Stimulated activated CD4-positive, alpha-beta T cell treated with anti-CD3 and anti-CD28 coated beads, Interleukin-4, amount 100 ng/mL, for 4 hours (primary cell): ENCODE measurements at places on chromosomes 4 and X.

DNA sequence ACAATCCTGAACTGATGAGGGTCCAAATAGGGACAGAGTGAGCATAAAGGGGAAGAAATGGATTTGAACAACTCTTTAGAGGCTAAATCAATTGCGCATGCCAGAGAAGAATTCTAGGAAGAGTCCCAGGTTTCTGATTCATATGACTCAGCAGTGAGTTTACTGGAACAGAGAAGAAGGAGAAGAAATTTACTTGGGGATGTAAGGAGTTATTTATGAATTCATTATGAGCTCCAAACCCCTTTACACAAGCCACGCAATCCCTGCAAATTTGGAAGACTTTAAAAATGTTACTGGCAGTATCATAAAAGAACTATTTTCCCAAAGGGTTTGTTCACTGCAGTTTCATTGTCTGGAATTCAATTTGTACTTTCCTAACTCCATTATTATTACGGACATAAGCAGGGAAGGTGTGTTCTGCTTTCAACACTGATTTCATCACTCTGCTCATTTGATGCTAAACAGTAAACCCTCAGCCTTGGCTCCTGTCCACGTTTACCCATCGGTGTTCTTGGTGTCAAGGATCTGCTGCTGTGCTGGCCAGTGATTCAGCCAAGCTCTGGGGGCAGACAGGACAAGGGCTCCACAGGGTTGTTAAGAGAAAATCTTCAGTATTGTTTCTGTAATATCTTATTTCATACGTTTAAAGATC is 273.7 kb downstream of the HNRNPD start:
- no peak for DNase-seq

DNA sequence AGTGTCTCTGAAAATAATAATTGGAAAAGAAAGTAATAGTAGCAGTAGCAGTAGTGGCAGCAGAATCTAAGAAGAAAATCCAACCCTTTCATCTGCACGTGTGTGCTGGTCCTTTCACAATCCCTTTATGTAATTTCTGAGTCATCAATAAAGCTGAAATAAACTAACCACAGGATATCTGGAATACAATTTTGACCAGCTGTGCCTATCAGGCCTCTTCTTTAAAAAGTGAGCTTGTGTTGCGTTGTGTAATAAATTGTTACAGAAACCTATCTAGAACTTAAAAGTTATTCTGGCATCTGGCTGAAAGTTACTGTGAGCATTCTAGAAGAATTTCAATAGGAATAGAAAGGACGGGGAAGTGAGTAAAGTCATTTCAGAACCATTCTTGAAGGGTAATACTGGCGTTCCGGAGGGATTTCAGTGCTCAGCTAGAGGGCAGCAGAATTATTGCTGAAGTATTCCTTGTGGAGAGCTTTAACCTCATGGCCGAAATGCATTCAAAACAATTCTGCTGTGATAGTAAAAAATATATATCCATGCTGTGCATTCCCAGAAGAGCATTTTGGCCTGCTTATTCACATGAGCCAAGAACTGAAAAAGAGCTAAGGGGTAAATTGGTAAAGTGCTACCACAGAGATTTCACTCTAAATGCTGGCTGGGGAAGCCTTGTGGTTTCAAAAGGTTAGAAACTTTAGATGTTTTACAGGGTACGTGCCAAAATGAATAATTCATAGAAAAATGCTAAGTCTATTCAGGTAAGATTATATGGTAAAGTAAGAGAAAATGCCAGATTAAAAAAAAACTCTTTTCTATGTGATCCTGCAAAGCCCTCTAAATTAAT is 260.6 kb downstream of the NKX6-1 start:
- DNase-seq: no peak

DNA sequence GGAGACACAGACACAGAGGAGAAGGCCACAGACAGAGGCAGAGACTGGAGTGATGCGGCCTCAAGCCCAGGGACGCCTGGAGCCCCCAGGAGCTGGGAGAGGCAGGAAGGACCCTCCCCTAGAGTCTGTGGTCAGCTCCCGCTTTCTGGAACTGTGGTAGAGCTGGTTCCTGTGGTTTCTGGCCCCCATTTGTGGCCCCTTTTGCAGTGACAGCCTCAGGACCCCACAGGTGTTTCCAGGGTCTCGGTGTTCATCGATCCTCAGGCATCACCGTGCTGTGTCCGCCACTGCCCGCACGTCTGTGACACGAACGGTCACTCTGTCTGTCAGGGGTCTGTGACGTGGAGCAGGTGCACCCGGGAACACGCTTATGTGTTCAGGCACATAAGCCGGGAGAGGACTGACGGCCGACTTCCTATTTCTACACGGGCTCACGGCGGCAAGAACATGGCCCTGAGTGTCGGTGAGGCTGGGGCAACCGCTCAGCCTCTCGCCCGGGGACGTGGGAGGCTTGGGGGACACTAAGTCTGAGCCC is 7.9 kb downstream of the GTPBP6 start:
- no peak for DNase-seq

DNA sequence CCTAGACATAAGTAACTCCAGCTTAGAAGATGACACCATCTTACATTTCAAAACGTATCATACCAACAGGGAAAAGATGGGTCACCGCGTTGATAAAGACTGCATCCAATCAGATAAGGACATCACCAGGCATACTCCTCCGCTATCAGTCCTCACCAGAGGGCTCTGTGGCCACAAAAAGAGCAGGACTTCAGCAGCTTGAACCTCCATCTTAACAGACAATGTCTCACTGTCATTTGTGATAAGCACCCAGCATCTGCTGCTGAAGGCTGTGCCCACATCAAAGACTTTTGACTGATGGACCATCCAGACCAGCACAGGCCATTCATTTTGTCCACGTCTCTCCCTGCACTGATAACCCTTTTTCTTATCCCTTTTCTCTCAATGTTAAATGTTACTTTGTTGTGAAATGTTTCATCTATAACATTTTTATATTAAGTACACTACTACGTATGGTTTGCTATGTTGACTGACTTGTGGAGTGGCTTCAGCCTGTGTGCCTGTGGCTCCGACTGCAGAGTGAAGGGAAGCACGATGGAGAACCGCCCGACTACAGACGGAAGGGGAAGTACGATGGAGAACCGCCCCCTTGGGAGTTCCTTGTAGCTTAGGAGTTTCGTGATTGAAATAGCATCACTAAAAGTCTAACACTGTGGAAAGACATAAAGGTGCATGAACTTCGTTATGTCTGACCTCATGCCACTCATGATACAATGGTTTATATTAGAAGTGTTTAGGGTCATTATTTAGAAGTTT is 595.4 kb upstream of the AGA start:
- no peak for DNase-seq

GRCh38 chrX:81577028-81577427 is 375.1 kb downstream of the SH3BGRL start:
- no peak for DNase-seq

DNA sequence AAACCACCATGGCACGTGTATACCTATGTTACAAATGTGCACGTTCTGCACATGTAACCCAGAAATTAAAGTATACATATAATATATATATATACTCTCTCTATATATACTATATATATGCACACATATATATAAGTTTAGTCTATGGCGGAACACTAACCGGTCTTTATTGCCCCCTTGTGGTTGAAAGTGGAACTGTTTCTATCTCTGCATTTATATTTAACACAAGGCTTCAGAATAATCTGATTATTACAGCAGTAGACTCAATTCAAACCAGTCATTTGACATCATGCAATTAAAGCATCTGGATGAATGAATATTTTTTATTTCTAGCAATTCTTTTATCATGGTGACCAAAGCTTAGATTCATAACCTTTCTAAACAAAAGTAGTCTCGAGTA is 14.6 kb downstream of the RAB9B start:
- DNase-seq: no peak
